Left renal cortex interstitium (tissue), 4 donors: ENCODE measurements at places on chromosomes 4 and X. TPM values are rescaled to one million over a fixed set of nuclear protein-coding genes. Genes with fewer than 3 reads are reported as not detected.

The DKK2 gene
- 2.5 TPM for polyA plus RNA-seq

The APOO gene
- 43.5 TPM for polyA plus RNA-seq

The SLIT2 gene
- polyA plus RNA-seq = 48.1 TPM

The ADGRA3 gene
- polyA plus RNA-seq = 55.4 TPM

The GALNTL6 gene
- polyA plus RNA-seq = 0.61 TPM

GRCh38 chr4:54687887-54688841 is 30.4 kb downstream of the KIT start:
- no peak for DNase-seq

DNA sequence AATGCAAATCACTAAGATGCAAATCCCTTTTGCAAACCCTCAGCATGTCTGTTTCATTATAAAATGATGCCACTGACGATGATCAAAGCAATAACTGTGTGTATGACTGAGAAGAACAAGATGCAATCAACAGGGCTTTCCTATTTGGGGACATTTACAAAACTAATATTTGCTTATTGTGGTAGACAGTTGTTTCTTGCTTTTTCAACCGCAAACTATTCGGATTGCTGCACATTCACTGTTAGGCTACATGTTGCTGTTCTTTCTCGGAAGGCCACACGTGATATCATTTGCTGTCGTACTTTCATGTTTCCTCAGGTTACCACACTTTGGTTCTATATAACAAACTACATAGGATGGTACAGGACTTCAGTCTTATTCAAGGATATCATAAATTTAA is 49.8 kb downstream of the NPY5R start:
- DNase-seq = no peak

DNA sequence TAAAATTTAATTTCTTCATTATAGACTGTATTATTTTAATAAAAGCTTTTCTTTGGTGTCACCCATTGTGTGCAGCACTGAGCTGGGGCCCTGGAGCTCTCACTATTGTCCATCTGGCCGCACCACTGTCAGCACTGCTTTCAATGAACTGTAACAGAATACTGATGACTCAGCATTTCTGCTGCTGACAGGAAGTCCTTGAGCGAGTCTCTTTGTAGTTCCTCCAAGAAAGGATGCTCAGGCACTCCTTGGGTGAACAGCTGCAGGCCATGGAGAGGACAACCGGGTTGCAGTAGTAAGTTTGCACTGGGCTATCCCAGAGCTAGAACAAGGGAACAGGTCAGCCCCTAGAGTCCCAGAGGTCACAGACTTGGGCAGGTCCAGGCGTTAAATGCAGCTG is 81.6 kb downstream of the SORBS2 start:
- no peak for DNase-seq

DNA sequence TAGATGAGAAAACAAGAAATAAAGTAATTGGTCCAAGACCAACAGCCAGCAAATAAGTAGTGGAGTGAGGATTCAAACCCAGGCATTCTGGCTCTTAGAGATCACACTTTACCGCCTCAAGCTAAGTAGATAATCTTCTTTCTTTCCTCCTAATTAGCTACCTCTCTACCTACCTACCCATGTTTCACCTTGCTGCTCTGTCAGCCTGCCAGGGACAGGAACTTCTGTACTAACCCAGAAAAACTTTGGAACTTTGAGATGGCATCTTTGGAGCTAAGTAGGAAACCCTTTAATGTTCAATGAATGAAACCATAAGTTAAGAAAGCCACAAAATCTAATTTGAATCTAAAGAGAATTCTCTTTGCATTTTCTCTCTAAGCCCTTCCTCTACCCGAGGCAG is 145.2 kb downstream of the CHRNA9 start:
- no peak for DNase-seq

- DNase-seq = no peak
These were observed 52.4 kb upstream of the MMAA start for GRCh38 chr4:145566768-145567167.
